ENCODE measurements at places on chromosomes 12 and 14. TPM values are rescaled to one million over a fixed set of nuclear protein-coding genes. Genes with fewer than 3 reads are reported as not detected.

Gene SOAT2
- 0.81 TPM for total RNA-seq

GRCh38 chr14:35332517-35333263 is 40.5 kb downstream of the PSMA6 start:
- H3K4me1 ChIP-seq: peaks cover 32% of the 10 kb centered on the region
- peak overlapping the region; percentile 37 for H3K4me3 ChIP-seq
- H3K27me3 ChIP-seq: no peaks in the 10 kb centered on the region
- H3K27ac ChIP-seq: peak overlapping the region; percentile 94
- no peaks in the 10 kb centered on the region for H3K36me3 ChIP-seq

Gene YEATS4
- total RNA-seq: 53.5 TPM

Gene GPR65
- 10.4 TPM for total RNA-seq

DNA sequence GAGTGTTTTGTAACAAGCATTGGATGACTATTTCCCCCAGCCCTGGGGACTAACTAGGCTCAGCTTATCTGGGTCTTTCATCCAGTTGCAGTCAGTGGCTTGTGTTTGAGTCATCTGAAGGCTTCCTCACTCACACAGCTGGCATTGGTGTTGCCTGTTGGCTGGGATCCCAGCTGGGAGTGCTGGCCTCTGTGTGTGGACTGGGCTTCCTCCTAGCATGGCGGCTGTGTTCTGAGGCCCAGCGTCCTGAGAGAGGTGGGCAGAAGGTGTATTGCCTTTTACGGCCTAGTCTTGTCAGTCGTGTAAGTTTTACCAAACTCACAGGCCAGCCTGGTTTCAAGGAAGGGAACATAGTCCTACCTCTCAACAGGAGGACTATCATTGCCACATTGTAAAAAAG is 28.3 kb upstream of the PPP2R5C start:
- peak; percentile 30 for DNase-seq
- H3K27me3 ChIP-seq: no peaks in the 10 kb centered on the region
- peaks cover 52% of the 10 kb centered on the region for H3K4me1 ChIP-seq
- H3K27ac ChIP-seq: peak overlapping the region; percentile 57
- no peaks in the 10 kb centered on the region for H3K36me3 ChIP-seq

DNA sequence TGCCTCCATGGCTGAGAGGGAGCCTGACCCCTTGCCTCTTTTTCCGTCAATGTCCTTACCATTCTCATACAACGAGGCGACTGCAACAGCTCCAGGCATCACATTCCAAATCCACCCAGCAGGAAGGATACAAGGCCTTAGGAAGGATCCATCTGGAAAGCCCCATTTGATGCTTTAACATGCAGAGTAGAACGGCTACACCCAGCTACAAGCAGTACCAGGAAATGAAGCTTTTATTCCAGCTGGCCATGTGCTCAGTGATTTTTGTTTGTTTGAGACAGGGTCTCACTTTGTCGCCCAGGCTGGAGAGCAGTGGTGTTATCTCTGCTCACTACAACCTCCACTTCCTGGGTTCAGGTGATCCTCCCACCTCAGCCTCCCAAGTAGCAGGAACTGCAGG is 124.8 kb downstream of the TMEM132D start:
- no peaks in the 10 kb centered on the region for H3K36me3 ChIP-seq
- H3K27me3 ChIP-seq: no peaks in the 10 kb centered on the region
- no peak for DNase-seq
- H3K4me3 ChIP-seq: no peak overlapping the region
- H3K27ac ChIP-seq: no peak overlapping the region
- no peaks in the 10 kb centered on the region for H3K4me1 ChIP-seq

- no peaks in the 10 kb centered on the region for H3K27me3 ChIP-seq
- H3K27ac ChIP-seq: no peak overlapping the region
- H3K36me3 ChIP-seq: no peaks in the 10 kb centered on the region
These were observed 673.0 kb downstream of the AACS start for GRCh38 chr12:125738211-125738610.

DNA sequence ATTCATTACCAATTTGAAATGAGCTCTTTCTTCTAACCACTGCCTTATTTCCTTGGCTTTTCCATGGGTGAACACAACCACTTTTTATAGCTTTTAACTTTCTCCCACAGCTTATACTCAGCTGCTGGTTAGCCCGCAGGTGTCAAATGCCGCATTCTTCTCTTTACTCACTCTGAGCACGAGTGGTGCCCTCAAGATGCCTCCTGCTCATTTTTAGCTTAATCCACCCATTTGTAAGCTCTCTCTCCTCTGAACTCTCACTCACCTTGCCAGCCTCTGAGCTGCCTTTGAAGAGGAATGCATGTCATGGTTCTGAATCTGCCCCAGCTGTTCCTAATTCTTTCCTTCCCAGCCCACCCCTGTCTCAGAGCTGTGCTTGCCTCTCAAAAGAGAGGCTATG is 449.4 kb upstream of the PRICKLE1 start:
- no peaks in the 10 kb centered on the region for H3K36me3 ChIP-seq
- H3K27me3 ChIP-seq: no peaks in the 10 kb centered on the region
- no peaks in the 10 kb centered on the region for H3K4me1 ChIP-seq
- DNase-seq: no peak
- no peak overlapping the region for H3K4me3 ChIP-seq

Gene AKAP5
- total RNA-seq: 0.57 TPM

Gene LGR5
- not detected for total RNA-seq

DNA sequence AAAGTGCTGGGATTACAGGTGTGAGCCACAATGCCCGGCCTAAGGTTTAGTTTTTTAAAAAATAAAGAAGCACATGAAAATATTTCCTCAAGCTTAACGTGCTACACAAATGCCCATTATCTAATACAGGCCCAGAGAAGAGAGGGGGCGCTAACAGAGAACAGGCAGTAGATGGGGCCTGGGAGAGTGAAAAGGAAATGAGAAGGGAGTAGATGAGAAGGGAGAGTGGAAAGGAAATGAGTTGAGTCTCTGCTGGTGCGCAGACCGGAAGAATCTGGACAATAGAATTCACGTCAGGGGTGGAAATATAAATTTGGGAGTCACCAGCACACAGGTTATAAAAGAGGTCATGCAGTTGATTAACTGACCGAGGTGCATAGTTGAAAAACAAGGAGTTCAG is 10.7 kb downstream of the PXN start:
- no peaks in the 10 kb centered on the region for H3K27me3 ChIP-seq
- peaks cover 83% of the 10 kb centered on the region for H3K4me1 ChIP-seq
- peak overlapping the region; percentile 78 for H3K27ac ChIP-seq

Gene MUCL1
- total RNA-seq: not detected

Gene ESPL1
- 53.3 TPM for total RNA-seq

GRCh38 chr12:127422935-127423566 is 843.9 kb upstream of the TMEM132C start:
- no peaks in the 10 kb centered on the region for H3K36me3 ChIP-seq
- H3K27ac ChIP-seq: no peak overlapping the region
- peaks cover 8% of the 10 kb centered on the region for H3K27me3 ChIP-seq
- DNase-seq: no peak
- no peaks in the 10 kb centered on the region for H3K4me1 ChIP-seq

GRCh38 chr12:124470139-124470538 is 97.3 kb downstream of the NCOR2 start:
- no peak overlapping the region for H3K27ac ChIP-seq
- no peak for DNase-seq
- H3K4me1 ChIP-seq: peaks cover 17% of the 10 kb centered on the region
- H3K36me3 ChIP-seq: peaks cover 71% of the 10 kb centered on the region
- no peak overlapping the region for H3K4me3 ChIP-seq
- H3K27me3 ChIP-seq: no peaks in the 10 kb centered on the region

DNA sequence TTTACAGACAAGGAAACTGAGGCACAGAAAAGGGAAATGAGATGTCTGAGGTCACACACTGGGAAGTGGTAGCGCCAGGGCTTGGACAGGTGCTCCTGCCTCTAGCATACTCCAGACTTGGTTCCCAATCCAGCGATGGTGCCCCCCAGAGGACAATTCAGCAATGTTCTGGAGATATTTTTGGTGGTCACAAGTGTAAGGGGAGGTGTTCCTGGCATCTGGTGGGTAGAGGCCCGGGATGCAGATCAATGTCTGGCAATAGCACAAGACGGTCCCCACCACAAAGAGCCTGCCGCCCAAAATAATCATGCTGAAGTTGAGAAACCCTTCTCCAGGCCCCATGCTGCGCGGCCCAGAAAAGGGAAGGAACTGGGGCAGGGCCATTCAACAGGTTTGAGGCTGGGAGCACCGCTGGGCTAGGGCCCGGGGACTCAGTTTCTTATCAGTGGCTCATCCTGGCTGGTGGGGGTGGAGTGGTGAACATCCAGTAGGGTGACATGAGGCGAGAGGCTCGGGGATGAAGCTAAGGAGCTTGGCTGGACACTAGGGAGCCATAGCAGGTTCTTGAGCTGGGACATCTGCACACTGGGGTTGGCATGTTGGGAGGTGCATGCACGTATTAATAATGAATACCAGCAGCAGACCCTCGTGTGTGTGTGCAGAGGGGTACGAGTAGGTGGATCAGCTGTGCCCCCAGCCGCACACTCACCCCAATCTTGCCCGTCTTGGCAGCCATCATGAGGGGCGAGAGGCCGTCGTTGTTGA is 35.1 kb downstream of the TRPV4 start:
- DNase-seq: peak; percentile 17
- H3K4me1 ChIP-seq: no peaks in the 10 kb centered on the region
- no peak overlapping the region for H3K4me3 ChIP-seq
- no peak overlapping the region for H3K27ac ChIP-seq

DNA sequence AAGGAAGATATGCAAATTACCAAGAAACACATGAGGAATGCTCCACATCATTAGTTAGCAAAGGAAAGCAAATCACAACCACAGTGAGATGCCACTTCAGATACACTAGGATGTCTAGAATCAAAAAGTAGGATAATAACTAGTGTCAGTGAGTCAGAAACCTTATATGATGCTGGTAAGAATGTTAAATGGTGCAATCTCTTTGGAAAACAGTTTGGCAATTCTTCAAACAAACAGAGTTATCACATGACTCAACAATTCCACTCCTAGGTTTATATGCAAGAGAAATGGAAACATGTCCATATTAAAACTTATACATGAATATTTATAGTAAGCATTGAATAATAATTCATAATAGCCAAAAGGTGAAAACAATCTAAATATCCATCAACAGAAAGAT is 220.9 kb downstream of the FOXG1 start:
- peaks cover 3% of the 10 kb centered on the region for H3K36me3 ChIP-seq
- no peak overlapping the region for H3K27ac ChIP-seq
- no peak overlapping the region for H3K4me3 ChIP-seq
- no peaks in the 10 kb centered on the region for H3K27me3 ChIP-seq

Gene KRT79
- not detected for total RNA-seq

DNA sequence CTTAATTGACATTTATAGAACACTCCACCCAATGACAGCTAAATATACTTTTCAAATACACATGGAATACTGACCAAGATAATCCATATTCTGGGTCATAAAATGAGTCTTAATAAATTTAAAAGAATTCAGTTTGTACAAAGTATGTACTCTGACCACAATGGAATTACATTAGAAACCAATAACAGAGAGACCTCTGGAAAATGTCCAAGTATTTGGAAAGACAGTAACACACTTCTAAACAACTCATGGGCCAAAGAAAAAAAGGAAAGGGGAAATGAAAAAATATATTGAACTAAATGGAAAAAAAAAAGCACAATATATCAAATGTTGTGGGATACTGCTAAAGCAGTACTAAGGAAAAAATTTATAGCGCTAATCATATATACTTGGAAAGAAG is 52.0 kb downstream of the CRACR2A start:
- H3K27me3 ChIP-seq: no peaks in the 10 kb centered on the region
- no peaks in the 10 kb centered on the region for H3K4me1 ChIP-seq
- no peak for DNase-seq
- no peak overlapping the region for H3K27ac ChIP-seq
- peaks cover 20% of the 10 kb centered on the region for H3K36me3 ChIP-seq

- H3K36me3 ChIP-seq: no peaks in the 10 kb centered on the region
- H3K4me1 ChIP-seq: no peaks in the 10 kb centered on the region
- no peak for DNase-seq
- no peak overlapping the region for H3K4me3 ChIP-seq
- H3K27me3 ChIP-seq: no peaks in the 10 kb centered on the region
These were observed 129.8 kb upstream of the TMEM132C start for GRCh38 chr12:128137140-128137539.

- H3K27me3 ChIP-seq: no peaks in the 10 kb centered on the region
- no peak overlapping the region for H3K4me3 ChIP-seq
- no peak for DNase-seq
- H3K36me3 ChIP-seq: peaks cover 24% of the 10 kb centered on the region
- H3K27ac ChIP-seq: no peak overlapping the region
- no peaks in the 10 kb centered on the region for H3K4me1 ChIP-seq
These were observed 41.5 kb downstream of the RNFT2 start for GRCh38 chr12:116779597-116779996.

GRCh38 chr12:12267742-12268200 is 927 bp upstream of the LRP6 start:
- no peaks in the 10 kb centered on the region for H3K27me3 ChIP-seq
- DNase-seq: no peak
- no peaks in the 10 kb centered on the region for H3K36me3 ChIP-seq

- peaks cover 1% of the 10 kb centered on the region for H3K27me3 ChIP-seq
- H3K4me3 ChIP-seq: no peak overlapping the region
- H3K27ac ChIP-seq: no peak overlapping the region
- DNase-seq: no peak
- H3K4me1 ChIP-seq: no peaks in the 10 kb centered on the region
- no peaks in the 10 kb centered on the region for H3K36me3 ChIP-seq
These were observed 233.6 kb upstream of the RMST start for GRCh38 chr12:97229004-97229403.

Gene PTPN6
- 334 TPM for total RNA-seq

- no peak for DNase-seq
- no peaks in the 10 kb centered on the region for H3K36me3 ChIP-seq
- no peaks in the 10 kb centered on the region for H3K4me1 ChIP-seq
These were observed 475.4 kb upstream of the SEL1L start for GRCh38 chr14:82009076-82009475.

GRCh38 chr12:106866426-106867080 is 89.2 kb upstream of the TMEM263 start:
- peaks cover 10% of the 10 kb centered on the region for H3K4me1 ChIP-seq
- peaks cover 6% of the 10 kb centered on the region for H3K36me3 ChIP-seq
- no peaks in the 10 kb centered on the region for H3K27me3 ChIP-seq

Gene CSRP2
- 0.62 TPM for total RNA-seq

GRCh38 chr14:93320489-93320888 is 12.3 kb downstream of the BTBD7 start:
- no peaks in the 10 kb centered on the region for H3K27me3 ChIP-seq
- no peak overlapping the region for H3K27ac ChIP-seq
- H3K4me1 ChIP-seq: peaks cover 37% of the 10 kb centered on the region
- no peak overlapping the region for H3K4me3 ChIP-seq

DNA sequence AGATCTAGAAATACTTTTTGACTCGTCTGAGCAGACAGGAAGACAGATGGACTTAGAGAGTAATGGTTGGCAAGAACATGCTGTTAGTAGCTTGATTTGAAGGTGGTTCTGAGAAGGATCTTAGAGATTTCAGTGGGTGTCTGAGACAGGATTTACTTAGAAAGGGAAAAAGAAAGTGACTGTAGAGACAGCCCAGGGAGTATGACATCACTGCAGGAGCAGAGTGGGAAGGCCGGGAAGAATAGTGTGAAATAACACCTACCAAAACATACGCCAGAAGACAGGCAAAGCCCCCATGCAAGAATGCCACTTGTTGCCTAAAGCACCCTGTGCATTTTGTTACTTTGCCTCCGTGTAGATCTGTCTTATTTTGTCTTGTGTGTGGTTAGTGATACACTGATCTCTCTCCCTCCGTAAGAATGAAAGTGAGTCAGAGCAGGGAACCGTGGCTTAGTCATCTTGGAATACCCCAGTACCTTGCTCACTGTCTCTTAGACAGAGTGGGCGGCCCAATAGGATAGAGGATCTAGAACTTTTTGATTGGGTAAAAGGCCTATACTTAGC is 161.3 kb upstream of the IFNG-AS1 start:
- peaks cover 2% of the 10 kb centered on the region for H3K36me3 ChIP-seq
- DNase-seq: peak; percentile 79
- H3K27ac ChIP-seq: peak overlapping the region; percentile 65
- H3K4me1 ChIP-seq: peaks cover 11% of the 10 kb centered on the region
